ENCODE measurements at places on chromosomes 3 and 15.

GRCh38 chr3:188680189-188680588 is 491.6 kb upstream of the TPRG1 start:
- peak; percentile 69 for DNase-seq

DNA sequence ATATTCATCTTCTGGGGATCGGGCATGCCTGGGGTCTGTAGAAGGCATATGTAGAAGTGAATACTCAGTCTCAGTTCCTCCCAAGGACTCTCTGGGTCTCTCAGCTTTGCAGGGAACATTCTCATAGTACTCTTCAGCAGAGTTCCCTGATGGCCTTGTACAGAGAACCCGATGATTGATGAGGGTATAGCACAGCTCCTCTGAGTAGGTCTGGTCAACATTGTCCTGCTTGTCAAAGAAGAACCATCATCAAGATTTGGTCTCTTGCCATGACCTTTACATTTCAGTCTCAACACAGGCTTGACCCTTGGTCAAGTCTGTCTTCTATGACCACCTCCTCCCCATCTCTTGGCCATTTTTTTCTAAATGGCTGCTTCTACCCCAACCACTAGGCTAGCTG is 9.5 kb downstream of the GCSAM start:
- DNase-seq = no peak

- peak; percentile 6 for DNase-seq
These were observed 70.3 kb downstream of the ARHGEF26 start for GRCh38 chr3:154191520-154191919.

GRCh38 chr3:53382106-53382505 is 34.8 kb upstream of the DCP1A start:
- peak; percentile 19 for DNase-seq

GRCh38 chr15:79846539-79846938 is 50.3 kb downstream of the MTHFS start:
- no peak for DNase-seq

DNA sequence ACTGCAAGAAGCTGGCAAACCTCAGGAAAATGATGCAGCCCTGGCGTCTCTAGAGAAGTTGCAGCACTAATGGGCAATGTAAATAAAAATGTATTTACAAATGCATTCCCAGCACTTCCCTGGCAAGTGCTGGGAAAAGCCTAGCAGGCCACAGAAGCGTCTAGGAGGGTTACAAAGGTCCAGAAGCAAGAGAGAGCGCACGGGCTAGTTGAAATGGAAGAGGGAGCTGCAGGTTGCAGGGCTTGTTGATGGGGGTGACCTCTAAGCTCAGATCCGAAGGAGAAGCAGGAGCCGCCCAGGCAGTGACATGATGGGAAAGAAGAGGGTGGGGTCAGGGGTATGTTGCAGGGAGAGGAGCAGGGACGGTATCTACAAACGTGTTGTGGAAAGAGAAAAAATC is 2.7 kb upstream of the KNL1 start:
- no peak for DNase-seq

Measured in fibroblast of skin of right quadriceps (primary cell).